NCI-H1105 (cell line): ENCODE measurements at places on chromosomes 3 and 15.

GRCh38 chr3:152555666-152556291 lies 279.2 kb upstream of the P2RY1 start:
- no peak for DNase-seq

- peak; percentile 26 for DNase-seq
These were observed 334.4 kb upstream of the THRB start for GRCh38 chr3:24829011-24829581.

GRCh38 chr3:101381809-101382208 lies 61.4 kb upstream of the IMPG2 start:
- peak; percentile 52 for DNase-seq

GRCh38 chr3:8767667-8768363 lies 1.6 kb downstream of the OXTR start:
- peak; percentile 73 for DNase-seq

DNA sequence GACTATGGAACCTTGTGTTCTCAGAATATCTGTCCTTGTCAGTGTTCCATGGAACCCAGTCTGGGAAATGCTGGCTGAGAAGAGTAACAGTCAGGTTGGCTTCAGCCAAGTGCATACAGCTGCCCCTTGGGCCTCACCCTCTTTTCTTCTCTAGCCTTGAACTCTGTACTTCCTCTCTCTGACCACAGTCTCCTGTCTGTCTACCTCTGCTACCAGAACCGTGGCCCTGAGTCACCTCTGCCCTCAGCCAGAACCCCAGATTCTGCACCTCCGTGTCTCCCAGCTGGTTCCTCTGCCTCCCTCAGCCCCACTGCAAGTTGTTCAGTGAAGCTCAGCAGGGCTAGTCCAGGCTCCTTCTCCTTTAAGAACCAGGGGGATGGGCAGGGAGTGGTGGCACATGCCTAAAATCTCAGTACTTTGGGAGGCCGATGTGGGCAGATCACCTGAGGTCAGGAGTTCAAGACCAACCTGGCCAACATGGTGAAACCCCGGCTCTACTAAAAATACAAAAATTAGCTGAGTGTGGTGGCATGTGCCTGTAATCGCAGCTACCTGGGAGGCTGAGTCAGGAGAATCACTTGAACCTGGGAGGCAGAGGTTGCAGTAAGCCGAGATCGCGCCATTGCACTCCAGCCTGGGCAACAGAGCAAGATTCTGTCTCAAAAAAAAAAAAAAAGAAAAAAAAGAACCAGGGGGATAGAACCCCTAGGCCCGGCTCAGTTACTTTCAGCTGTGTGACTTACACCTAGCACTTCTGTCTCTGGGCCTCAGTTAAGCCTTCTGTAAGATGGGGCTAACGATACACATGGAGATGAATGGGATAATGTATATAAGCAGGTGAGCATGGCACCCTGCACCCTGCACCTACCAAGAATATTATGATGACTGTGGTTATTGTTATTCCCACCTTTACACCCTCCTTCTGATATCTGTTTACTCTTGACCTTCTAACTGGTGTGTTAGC lies 24.3 kb upstream of the TATDN2 start:
- DNase-seq: no peak

DNA sequence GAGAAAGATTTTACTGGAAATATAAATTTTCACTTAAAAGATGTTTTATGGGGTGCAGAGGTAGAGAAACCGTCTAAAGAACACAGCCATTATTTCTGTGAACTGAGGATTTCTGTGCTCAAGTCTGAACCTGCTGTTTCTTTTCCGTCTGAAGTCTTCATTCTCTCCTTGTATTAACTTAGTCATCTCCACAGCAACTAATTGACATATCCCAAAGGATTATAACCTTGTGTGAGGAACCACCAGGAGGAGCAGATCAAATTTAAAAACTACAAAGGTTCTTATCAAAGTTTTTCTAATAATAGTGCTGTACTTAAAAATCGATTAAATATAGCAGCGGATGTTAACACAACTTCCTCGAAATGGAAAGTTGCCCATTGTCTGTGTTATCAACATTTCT lies 31.1 kb upstream of the ICE2 start:
- DNase-seq: no peak

GRCh38 chr3:41338276-41338675 lies 139.0 kb downstream of the CTNNB1 start:
- no peak for DNase-seq

DNA sequence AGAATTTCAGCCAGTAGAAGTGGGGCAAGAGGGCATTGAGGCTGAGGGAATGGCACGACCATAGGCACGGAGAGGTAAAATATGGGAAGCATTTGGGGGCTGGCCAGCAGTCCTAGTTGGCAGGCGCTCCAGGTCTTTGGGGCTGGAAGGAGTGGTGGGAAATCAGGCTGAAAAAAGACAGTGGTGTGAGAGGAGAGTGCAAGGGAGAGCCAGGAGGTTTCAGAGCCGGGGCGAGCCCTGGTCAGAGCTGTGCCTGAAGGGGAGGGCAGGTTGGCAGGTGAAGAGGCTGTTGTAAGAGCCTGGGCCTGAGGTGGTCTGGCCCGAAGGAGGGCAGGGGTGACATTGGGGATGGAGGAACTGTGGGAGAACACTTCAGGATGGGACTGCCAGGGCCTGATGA lies 1.6 kb upstream of the IDH3A start:
- no peak for DNase-seq

- DNase-seq: no peak
These were observed 159.8 kb upstream of the MITF start for GRCh38 chr3:69579306-69580041.

DNA sequence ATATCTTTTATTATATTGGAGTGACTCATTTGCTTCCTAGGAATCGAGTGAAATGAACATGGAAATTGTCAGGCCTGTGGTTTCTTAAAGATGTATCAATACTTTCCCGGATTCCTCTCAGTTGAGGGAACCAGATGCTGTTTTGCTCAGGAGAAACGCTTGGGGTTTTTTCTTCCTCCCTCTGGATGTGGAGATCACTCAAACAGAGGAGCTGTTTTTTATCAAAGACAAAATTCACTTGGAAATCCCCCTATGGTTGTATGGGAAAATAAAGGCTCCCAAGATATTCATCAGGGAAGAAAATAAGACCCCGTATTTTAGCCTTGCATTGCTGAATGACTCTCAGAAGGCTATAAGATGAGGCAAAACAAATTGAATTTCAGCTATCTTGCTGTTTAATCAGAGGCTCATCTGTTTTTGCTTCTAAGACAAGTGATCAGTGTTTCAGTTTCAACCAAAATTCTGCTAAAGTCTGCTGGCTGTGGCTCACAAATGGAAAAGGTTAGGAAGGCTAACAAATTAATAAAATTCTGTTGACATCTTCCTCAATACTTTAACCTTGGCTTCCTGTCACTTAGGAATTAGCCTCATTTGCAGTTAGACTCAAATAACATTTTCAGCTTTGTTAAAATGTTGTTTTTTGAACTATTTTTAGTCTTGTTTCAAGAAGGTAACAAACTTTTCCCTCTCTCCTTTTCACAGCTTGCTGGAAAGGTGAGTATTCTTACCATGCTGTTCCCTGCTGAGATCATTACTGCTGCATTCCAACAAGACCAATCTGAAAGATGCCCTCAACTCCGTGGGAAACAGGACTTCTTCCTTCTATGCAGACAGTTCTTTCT lies 83.6 kb downstream of the COL6A5 start:
- DNase-seq: no peak

DNA sequence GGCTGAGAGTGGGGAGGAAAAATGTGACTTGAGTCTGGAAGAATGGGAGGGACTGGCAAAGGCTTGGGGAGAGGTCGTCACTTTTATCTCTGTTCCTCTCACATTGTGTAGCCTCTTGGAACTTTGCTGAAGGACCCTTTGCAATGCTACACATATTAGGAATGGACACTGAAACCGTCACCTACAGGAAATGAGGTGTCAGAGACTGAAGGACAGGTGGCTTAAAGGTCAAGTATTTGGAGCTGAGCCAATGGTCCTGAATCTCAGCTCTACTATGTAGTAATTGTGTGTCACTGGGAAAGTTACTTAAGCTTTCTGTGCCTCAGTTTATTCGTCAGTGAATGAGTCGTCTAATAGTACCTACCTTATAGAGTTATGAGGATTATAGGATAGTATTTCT lies 14.7 kb downstream of the MCTP2 start:
- DNase-seq: no peak

- DNase-seq: no peak
These were observed 78.3 kb downstream of the SHQ1 start for GRCh38 chr3:72769758-72770540.

DNA sequence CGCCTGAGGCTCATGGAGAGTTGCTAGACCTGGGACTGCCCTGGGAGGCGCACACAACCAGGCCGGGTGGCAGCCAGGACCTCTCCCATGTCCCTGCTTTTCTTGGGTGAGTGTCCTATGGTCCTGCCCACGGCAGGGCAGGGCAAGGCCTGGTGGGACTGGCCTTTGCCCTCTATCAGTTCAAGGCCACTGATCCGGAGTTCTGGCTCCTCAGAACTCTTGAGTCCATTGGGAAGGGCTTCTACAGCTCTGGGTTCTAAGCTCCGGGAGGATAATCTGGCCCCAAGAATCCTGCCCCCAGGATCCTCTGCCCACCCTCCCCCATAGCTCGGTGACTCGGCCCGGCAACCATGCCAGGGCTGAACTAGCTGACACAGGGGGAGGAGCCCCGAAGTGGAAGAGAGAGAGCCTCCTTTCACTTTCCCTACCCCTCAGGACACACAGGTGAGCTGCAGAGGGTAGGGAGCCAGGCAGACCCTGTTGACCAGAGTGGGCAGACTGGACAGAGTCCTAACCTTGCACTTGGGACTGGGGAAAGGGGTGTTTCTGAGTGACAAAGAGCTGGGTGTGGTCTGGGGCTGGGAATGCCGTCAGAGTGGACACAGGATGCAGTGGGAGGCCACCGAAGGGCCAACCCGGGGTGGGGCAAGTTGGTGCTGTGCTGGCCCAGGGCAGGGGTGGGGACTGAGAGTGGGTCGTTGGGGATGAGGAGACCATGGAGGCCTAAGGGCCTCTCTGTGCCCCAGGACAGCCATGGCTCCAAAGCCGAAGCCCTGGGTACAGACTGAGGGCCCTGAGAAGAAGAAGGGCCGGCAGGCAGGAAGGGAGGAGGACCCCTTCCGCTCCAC lies 664 bp downstream of the PARP3 start:
- no peak for DNase-seq

DNA sequence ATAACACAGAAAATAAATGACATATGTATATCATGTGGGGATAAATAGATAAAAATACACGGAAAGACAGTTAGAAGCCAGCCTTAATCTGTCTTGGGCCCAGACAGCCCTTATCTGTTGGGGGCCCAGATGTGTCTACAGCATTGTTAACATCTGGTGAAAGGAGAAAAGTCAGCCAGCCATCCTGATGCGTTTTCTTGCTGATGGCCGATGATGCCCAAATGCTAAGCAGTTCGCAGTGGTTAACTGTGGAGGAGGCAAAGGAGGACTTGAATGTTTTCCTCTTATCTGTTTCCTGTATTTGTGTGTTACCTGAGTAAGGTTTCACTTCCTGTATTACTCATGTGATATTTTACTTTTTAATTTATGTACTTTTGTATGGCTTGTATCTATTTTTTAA lies 46.2 kb downstream of the NOX5 start:
- no peak for DNase-seq

GRCh38 chr3:143439817-143440216 lies 320.2 kb downstream of the CHST2 start:
- DNase-seq: no peak

DNA sequence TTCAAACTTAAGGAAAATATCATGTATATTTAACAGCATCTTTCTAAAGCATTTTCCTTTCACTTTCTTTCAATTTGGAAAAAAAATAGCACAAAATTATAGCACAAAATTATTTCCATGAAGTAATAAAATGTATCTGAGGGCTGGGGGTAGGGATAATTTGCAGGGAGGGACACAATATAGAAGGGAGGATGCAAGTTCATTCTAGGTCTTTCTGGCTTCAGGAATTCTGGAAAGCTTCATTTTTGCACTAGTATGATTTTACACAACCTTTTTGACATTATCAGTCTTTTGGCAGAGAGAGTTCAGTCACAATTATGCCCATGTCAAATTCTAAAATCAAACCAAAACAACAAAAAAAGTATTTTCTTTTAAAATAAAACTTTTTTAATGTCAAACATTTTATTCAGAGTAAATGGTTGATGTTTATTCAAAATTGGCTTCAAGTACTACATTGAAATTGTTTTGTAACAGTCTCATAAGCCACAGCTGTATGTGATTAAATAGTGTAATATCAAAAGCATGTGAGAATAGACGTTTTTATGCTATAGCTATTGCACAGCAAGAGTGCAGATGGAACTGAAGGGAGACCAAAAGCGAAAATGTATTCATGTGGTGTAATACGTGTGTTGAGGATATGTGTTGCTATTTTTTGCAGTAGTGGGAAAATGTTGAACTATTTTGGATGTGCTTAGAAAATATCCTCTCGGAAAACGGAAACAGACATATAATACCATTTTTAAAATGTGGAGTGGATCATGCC lies 5.8 kb downstream of the RBMS3 start:
- no peak for DNase-seq

- no peak for DNase-seq
These were observed 238.0 kb upstream of the CTNNB1 start for GRCh38 chr3:40961104-40961857.
